CD4-positive, alpha-beta T cell treated with Interleukin-15 for 4 hours (primary cell): ENCODE measurements at places on chromosomes 6 and 20.

DNA sequence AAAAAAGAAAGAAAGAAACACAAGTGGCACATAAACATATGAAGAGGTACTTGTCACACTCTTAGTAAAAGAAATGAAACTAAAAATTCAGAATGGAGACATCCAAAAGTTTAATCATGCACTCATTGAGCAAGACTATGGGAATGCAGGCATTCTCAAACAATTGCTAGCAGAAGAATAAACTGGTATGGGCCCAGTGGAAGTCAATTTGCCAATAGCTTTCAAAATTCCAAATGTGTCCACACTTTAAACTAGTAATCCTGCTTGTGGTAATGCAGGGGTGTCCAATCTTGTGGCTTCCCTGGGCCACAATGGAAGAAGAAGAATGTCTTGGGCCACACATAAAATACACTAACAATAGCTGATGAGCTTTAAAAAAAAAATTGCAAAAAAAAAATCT is 97.4 kb downstream of the EPB41L2 start:
- no peak for DNase-seq

DNA sequence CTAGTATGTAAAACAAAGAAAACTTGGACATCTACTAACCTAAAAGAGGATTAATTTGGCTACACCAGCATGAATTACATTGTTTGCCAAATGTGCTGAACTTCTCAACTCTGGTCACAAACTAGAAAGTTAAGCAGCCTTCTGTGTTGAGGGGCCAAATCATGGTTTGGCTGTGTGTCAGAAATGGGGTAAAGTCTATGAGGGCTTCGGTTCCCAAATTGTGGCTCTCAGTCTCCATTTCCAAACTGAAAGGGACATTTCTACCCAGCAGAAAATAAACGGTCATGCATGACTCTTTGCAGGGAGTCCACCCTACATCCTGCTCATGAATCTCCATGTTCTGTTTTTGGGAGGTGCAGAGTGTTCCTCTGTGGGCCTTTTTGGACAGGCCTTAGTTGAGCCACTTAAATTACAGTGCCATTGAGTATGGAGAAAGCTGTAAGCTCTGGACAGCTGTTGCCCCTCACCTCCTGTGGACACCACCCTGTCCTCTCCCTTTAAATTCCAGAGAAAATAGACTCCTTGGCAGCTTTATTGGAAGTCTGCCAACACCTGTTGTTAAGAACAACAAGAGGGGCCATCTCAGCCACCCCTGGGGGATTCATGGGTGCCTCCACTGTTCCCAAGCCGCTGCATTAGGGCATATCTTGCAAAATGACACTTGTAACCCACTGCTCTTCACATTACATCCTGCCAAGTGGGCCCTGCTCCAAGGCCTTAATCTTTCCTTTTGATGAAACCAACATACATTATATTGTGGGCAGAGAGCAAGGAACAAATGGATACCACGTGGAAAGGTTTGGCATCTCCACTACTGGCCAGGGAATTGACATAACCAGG is 27.5 kb upstream of the SNRPC start:
- DNase-seq = no peak

DNA sequence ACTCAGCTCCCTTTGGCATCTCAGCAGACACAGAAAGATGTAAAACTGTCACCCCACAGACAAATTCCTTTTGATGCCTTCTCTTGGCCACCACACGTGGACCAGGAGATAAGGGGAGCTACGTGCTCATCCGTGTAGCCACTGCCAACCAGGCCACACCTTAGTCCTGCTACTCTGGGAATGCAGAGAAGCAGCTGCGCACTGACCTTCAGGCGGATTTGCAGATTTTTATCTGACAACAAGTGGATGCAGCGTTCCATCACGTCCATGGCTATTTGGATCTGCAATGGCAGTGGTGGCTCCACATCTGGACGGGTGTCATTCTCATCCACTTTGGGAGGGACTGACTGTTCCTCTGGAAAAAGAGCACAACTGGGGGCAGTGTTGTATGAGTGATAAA is 30.8 kb downstream of the TTI1 start:
- no peak for DNase-seq

DNA sequence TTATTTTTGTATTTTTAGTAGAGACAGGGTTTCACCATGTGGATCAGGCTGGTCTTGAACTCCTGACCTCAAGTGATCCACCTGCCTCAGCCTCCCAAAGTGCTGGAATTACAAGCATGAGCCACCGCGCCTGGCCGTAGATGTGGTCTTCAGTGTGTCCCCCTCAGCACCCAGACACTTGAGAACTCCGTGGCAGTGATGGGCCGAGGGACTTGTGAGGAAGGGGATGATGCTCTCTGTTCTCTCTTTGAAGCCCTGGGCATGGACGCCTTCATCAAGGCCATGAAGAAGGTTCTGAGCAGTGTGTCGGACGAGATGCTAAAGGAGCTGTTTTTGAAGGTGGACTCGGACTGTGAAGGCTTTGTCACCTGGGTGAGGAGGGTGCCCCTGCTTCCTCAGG is 16.9 kb downstream of the EFCAB8 start:
- DNase-seq = no peak

GRCh38 chr20:48816282-48817205 is 11.3 kb downstream of the PREX1 start:
- peak; percentile 32 for DNase-seq

DNA sequence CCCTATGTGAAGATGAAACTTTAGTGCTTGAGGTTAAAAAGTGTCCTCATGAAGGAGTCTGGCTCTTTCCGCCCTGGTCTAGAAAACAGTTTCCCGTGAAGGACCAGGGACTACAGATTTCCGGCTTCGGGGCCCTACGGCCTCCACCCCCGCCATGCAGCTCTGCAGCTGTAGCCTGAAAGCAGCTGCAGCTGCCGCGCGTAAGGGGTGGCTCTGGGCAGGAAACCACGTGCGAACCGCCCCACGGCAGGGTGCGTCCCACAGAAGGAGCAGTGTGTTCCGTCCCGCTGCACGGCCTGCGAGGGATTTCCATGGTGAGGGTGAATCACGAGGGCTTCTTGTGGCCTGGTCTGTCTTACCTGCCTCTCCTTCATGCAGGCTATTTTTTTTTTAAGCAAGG is 117.0 kb downstream of the ERMARD start:
- DNase-seq = peak; percentile 31

GRCh38 chr6:21594416-21595281 is 1.1 kb downstream of the SOX4 start:
- no peak for DNase-seq

GRCh38 chr6:138586638-138587037 is 87.3 kb upstream of the NHSL1 start:
- no peak for DNase-seq

- no peak for DNase-seq
Measured at GRCh38 chr6:26290941-26291340, 74.1 kb upstream of the BTN3A2 start.

GRCh38 chr6:106360410-106360988 is at the start of gene CRYBG1:
TSS of gene CRYBG1 (plus strand) at chr6:106360717. CDS start at chr6:106360909, 192 bp downstream.
- peak; percentile 68 for DNase-seq

GRCh38 chr6:29919506-29920445 is 22.6 kb upstream of the HLA-A start:
- DNase-seq = no peak

GRCh38 chr6:27415898-27416297 is 27.3 kb downstream of the ZNF391 start:
- no peak for DNase-seq

GRCh38 chr20:47810721-47811347 is 25.6 kb upstream of the SULF2 start:
- DNase-seq = no peak

GRCh38 chr6:145042559-145042958 is 692.8 kb downstream of the EPM2A start:
- DNase-seq = no peak

GRCh38 chr6:89436226-89436625 is 3.3 kb downstream of the ANKRD6 start:
- no peak for DNase-seq

DNA sequence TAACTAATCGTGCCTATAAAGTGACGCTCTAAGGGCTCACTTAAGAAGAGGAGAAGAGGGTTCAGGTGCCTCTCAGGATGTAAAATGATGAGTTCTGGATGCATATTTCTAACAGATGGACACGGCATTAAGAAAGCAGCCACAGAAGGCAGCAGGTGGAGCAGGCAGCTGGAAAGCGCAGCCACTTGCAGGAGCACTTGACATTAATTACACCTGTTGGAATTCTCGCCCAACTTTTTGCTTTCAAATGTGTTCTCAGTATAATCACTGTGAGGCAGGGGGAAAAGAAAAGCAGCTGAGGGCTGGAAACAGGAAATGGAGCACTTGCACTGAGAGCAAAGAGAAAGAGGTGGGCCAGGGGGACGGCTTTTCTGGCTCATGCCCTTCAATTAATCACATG is 164.2 kb downstream of the NKAIN2 start:
- DNase-seq = no peak

DNA sequence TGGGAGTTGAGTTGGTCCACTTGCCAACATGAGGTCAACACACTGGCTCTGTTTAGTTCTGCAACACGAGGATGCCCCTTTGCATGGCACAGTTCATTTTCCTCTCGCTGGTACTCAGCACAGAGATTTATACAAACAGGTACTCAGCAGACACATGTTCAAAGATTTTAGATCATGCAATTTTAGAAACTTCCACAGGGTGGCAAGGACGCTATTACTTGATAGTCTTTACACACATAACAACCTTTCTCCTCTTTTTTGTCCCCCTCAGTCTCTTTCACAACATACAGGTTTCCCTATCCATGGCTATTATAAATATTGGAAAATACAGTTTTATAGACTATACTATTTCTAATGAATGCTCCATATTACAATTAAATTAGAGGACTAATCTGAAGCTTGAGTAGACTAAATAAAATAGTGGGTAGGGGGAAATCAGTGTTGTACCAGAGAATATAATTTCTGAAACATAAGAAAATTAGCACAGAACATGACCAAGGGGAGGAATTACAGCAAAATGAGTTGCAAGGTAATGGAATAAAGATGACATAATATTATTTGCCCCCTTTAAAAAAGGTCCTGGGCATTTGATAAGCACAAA is 331.8 kb upstream of the BTBD3 start:
- no peak for DNase-seq
